DMS79 (cell line): ENCODE measurements at places on chromosomes 2 and 18.

DNA sequence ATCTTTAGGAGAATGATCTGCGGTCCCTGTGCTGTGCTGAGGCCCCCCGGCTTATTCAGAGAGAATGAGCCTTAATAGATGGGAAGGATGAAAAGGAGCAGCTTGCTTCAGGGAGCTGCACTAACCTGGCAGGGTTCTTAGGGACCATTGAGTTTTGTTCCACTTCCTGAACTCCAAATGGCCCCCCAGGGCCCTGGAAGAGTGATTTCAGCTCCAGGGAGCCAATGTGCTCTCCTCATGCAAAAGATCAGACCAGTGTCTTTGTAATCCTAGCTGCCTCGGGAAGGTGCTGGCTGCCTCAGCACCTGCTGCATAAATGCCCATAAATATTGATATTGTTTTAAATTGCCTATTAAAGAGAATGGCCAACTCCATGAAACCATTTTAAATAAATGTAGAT is 210.2 kb downstream of the NCK2 start:
- DNase-seq = peak; percentile 18

DNA sequence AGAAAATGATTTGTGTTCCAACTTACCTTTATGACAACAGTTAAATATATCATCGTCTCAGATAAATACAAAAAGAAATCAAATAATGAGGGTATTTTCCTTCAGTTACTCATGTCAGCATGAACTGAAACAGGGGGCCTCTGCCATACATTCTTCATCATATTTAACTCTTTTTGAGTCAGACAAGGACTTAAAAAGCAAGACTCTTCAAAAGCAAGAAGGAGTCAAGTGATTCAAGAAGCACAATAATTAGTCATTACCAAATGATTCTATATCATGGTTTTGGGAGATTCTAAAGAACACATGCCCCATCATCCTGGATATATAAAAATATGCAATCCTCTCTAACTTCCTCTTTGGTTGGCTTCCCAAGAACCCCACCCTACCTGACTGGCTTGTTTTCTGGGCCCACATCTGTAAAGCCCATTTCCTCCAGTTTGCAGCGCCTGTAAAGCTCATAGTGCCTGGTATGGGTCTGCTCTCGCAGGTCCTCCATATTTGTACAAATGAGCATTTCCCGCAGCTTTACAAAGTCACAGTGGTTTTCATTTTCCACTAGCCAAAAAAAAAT is 49.7 kb downstream of the SEPTIN10 start:
- DNase-seq = no peak

GRCh38 chr2:106189764-106190468 is 4.2 kb downstream of the UXS1 start:
- no peak for DNase-seq

DNA sequence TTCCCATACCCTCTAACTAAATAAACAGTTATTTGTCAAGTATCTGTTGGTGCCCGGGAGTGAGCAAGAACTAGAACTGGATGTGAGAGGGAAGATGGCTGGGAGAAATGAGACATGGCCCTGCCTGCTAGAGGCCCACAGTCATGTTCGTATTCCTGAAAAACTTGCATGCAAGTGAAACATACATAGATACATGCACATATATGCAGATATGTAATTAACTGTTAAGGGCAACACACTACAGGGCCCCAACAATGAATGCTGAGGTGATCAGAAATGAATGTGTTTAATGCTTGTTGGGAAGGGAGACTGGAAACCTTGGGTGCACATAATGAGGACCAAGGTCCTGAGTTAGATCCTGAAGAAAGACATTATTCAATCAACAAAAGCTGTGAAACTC is 49.8 kb downstream of the ADD2 start:
- DNase-seq = no peak

DNA sequence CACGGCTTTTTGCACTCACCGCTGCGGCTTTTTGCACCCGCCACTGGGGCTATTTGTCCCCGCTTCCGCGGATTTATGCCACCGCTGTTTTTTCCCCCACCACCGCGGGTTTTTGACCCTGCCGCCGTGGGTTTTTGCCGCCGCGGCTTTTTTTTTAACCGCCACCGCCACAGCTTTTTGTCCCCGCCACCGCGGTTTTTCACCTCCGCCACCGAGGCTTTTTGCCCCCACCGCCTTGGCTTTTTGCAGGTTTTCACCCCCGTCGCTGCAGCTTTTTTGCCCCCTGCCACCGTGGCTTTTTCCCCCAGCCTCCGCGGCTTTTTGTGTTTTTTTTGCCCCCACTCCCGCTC is 2796.7 kb upstream of the TEKT4 start:
- no peak for DNase-seq

GRCh38 chr2:234835738-234836137 is 116.1 kb upstream of the SH3BP4 start:
- no peak for DNase-seq

DNA sequence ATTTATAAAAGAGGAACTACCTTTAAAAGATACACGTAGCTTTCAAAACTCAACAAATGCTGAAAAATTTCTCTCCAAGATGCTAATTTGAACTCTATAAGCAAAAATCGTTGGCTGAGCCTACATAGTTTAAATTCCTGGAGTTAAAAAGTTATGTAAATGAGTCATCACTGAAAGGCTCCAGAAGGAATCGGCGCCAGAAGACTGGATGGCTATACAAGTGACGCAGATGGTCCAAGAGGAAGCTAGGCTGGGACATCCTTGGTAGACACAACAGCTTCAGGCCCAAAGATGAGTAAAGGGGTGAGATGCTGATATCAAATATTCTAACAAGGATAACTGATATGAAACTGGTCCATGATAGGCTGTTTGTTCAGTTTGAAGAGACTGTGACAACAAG is 22.8 kb upstream of the DNAH6 start:
- DNase-seq = no peak

DNA sequence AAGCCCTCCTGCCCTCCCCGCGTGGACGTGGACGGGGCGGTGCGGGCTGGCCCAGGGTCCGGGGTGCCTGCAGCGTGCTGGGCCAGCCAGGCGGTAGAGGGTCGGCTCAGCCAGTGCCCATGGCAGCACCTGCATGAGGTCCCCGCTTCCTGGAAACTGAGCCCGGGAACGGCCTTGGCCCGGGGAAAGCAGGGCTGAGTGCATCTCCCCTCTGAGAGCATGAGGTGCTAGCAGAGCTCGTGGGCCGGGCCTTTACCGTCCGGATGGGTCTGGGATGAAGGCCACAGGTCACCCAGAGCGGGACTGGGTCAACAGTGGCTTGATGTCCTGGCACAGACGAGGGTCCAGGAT is 39.8 kb downstream of the TSHZ1 start:
- no peak for DNase-seq

GRCh38 chr2:193847991-193848390 is 1653.3 kb upstream of the TMEFF2 start:
- no peak for DNase-seq

DNA sequence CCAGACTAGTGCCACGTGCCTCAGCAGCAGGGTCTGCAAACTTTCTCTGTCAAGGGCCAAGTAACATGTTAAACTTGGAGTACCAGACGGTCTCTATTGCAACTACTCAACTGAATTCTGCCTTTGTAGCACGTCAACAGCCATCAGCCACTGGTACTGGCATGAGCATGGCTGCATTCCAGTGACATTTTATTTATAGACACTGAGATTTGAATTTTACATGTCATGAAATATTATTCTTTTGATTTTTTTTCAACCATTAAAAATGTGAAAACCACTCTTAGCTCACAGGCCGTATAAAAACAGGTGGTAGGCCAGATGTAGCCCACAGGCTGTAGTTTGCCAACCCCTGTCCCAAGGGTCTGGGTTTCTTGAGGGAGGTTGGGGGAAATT is 199.7 kb downstream of the TPGS2 start:
- no peak for DNase-seq

- no peak for DNase-seq
These were observed 1044.4 kb upstream of the CNTNAP5 start for GRCh38 chr2:122980671-122981070.

- no peak for DNase-seq
These were observed 188.2 kb upstream of the XIRP2 start for GRCh38 chr2:166700079-166700478.

DNA sequence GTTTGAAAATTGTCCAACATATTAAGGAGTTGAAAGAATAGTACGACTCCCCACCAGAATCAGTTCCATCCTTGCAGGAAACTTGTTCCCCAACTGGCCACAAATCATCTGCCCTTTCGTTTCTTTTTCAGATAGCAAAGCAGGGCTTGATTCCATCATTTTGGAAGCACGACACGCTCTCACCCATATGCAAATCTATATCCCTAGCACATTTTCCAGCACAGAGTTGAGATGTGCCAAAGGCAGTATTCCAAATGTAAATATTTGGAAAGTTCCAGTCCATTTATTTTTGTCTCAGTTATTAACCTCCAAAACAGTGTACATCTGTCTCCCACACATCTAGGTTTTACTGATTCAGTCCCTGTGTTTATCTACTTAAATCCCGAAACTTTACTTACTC is 128.8 kb upstream of the BCL2L11 start:
- no peak for DNase-seq

DNA sequence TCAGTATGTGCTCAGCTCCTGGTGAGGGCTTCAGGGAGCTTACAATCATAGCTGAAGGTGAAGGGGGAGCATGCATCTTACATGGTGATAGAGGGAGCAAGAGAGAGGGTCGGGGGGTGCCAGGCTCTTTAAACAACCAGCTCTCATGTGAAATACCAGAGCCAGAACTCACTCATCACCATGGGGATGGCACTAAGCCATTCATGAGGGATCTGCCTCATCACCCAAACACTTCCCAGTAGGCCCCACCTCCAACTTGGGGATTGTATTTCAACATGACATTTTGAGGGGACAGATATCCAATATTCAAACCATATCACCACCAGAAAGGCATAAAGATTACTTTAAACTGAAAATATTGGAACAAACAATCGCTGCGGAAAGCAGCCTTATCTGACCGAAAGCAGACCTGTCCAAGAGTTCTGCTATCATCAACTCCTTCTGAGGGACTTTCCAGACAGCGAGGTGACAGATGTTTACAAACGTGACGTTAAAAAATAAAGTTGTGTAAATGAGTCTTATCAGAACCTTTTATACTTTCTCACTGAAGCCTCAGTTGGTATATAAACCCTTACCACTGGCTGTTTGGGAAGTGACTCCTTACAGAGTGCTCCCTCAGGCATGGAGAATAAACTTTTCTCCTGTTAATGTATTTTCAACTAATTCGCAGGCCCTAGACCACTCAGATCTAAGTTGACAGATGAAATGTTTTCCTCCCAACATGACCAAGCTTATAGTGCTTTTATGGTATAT is 35.5 kb upstream of the PTH2R start:
- DNase-seq = no peak

DNA sequence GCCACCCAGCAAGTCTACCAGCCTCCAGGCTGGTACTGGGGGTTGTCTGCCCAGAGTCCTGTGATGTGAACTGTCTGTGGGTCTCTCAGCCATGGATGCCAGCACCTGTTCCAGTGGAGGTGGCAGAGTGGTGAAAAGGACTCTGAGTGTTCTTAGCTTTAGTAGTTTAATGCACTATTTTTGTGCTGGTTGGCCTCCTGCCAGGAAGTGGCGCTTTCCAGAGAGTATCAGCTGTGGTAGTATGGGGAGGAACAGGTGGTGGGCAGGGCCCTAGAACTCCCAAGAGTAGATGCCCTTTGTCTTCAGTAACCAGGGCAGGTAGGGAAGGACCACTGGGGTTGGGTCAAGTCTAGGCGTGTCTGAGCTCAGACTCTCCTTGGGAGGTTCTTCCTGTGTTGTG is 356.7 kb downstream of the STK39 start:
- DNase-seq = peak; percentile 68

DNA sequence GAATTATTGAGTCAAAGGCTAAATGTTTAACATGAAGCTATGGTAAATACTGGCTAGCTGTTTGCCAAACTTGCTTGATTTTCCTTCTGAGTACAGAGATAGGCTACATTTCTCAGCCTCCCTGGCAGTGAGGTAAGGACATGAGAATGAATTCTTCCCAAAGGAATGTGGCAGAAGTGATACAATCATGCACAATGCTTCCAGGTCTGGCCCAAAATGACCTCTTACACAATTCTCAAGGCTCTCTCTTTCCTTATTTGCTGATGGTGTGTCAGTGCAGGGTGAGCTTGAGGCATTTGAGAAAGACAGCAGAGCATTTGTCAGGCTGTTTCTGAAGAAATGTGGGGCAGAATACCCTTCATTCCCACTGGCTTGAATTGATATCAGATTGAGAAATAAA is 95.6 kb upstream of the NABP1 start:
- DNase-seq = no peak

GRCh38 chr18:46338766-46339165 is 234.6 kb downstream of the HAUS1 start:
- no peak for DNase-seq

GRCh38 chr2:200533754-200534153 is 7.7 kb downstream of the SGO2 start:
- DNase-seq = no peak

DNA sequence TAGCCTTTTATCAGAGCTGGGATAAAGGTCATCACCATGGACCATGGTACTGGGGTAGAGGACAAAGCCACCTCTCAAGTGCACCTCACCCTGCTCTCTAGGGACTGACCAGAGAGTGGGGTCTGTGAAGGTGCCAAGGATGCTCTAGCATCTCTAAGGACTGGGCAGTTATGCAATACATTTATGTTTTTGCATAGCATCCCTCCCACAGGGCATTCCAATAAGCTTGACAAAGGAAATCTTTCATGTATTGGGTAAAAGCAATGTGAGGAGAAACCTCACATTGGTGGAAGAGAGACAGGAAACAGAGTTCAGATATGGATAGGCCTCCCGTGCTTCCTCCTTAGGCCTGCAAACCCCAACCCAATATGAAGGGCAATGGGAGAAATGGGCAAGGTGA is 31.6 kb downstream of the STK39 start:
- DNase-seq = no peak

DNA sequence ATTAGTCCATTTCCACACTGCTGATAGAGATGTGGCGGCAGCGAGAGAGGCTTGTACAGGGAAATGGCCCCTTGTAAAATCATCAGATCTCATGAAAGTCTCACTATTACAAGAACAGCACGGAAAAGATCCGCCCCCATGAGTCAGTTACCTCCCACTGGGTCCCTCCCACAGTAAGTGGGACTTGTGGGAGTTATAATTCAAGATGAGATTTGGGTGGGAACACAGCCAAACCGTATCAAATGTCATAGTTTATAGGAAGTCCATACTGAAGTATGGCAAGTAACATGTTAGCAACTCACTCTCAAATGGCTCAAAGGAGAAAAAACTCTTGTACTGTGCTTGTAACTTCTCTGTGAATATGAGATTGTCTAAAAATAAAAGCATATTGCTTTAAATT is 56.1 kb downstream of the FARP2 start:
- DNase-seq = peak; percentile 17

GRCh38 chr2:216391401-216391800 is 19.1 kb upstream of the MARCHF4 start:
- DNase-seq = no peak

- DNase-seq = no peak
These were observed 30.2 kb downstream of the MAP3K2 start for GRCh38 chr2:127357591-127357990.

DNA sequence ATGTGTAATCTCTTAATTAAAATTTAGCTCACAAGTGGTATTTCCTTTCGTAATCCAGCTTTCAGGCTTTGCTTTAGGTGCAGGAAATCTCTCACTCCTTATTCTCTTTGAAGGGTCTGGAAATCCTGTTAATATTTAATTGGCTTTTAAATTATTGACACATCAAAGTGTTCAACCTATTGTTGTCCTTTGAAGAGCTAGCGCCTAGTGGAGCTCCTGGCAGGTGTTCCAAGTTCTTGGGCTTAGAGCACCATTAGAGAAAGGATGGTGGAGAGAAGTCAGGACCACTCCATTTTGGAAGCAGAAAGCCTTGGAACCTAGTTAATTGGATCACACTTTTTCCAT is 92.4 kb downstream of the CABLES1 start:
- peak; percentile 42 for DNase-seq
